ENCODE measurements at places on chromosomes 7 and 10. TPM values are rescaled to one million over a fixed set of nuclear protein-coding genes. Genes with fewer than 3 reads are reported as not detected.

CLRN3 gene
- 49.0 TPM for total RNA-seq

FFAR4 gene
- total RNA-seq, result 0.16 TPM

VPS26A gene
- 57.6 TPM for total RNA-seq

DNA sequence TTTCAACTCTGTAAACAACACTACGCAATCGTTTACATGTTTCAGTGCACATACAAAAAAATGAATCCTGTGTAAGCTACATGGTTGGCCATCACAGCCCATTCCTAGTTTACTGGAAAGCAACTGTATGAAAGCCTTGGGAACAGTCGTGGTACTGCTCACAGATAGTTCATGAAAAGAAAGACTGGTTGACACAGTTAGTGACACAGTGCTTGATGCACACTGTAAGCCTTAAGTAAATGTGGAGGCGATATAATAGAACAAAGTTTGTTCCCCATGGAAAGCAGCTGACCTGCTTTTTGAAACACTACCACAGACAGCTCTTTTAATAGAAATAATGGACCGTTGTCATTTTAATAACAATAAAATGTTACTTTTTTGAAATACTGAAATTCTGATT is 5.1 kb downstream of the CACNA2D1 start:
- no peak overlapping the region for H3K27ac ChIP-seq
- no peaks in the 10 kb centered on the region for H3K4me1 ChIP-seq
- peaks cover 18% of the 10 kb centered on the region for H3K27me3 ChIP-seq
- H3K36me3 ChIP-seq, result no peaks in the 10 kb centered on the region
- no peak for DNase-seq

GRCh38 chr7:134562136-134562535 is 13.2 kb downstream of the AKR1B15 start:
- DNase-seq, result no peak
- no peaks in the 10 kb centered on the region for H3K27me3 ChIP-seq
- no peaks in the 10 kb centered on the region for H3K36me3 ChIP-seq
- no peak overlapping the region for H3K4me3 ChIP-seq
- no peaks in the 10 kb centered on the region for H3K4me1 ChIP-seq

- no peaks in the 10 kb centered on the region for H3K27me3 ChIP-seq
- H3K4me1 ChIP-seq, result peaks cover 24% of the 10 kb centered on the region
- peak overlapping the region; percentile 26 for H3K27ac ChIP-seq
- no peak overlapping the region for H3K4me3 ChIP-seq
- peak; percentile 48 for DNase-seq
- no peaks in the 10 kb centered on the region for H3K36me3 ChIP-seq
Measured at GRCh38 chr10:22681783-22682183, 32.6 kb downstream of the PIP4K2A start.

DNA sequence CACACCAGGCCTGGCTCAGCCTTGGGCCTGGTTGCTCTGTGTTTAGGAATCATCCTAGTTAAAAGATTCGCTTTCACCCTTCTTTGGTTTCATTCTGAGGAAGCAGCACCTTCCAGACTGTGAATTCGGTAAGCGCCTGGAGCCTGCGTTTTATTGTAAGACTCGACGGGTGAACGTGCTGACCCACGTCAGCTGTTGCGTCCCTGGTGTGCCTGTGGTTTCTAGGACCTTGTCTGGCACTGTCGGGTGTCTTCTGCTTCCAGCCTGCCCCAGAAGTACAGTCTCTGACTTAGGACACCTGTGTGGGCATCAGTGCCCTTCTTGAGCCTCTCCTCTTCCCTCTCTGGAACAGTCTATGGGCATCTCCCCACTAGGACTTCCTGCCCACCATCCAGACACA is 26.3 kb downstream of the MKI67 start:
- no peak overlapping the region for H3K27ac ChIP-seq
- H3K4me1 ChIP-seq, result peaks cover 8% of the 10 kb centered on the region
- H3K36me3 ChIP-seq, result no peaks in the 10 kb centered on the region
- H3K4me3 ChIP-seq, result no peak overlapping the region
- no peak for DNase-seq

GRCh38 chr10:49504528-49504927 is 34.4 kb downstream of the ERCC6 start:
- H3K27me3 ChIP-seq, result no peaks in the 10 kb centered on the region
- H3K4me1 ChIP-seq, result no peaks in the 10 kb centered on the region
- DNase-seq, result no peak
- H3K4me3 ChIP-seq, result no peak overlapping the region
- no peaks in the 10 kb centered on the region for H3K36me3 ChIP-seq
- no peak overlapping the region for H3K27ac ChIP-seq

GALNT17 gene
- 4.3 TPM for total RNA-seq

- no peaks in the 10 kb centered on the region for H3K36me3 ChIP-seq
- no peak overlapping the region for H3K4me3 ChIP-seq
- peak overlapping the region; percentile 33 for H3K27ac ChIP-seq
- H3K27me3 ChIP-seq, result no peaks in the 10 kb centered on the region
- peaks cover 4% of the 10 kb centered on the region for H3K4me1 ChIP-seq
Measured at GRCh38 chr7:64793106-64793755, 997 bp upstream of the ZNF138 start.

RSPH10B gene
- total RNA-seq, result not detected

DNA sequence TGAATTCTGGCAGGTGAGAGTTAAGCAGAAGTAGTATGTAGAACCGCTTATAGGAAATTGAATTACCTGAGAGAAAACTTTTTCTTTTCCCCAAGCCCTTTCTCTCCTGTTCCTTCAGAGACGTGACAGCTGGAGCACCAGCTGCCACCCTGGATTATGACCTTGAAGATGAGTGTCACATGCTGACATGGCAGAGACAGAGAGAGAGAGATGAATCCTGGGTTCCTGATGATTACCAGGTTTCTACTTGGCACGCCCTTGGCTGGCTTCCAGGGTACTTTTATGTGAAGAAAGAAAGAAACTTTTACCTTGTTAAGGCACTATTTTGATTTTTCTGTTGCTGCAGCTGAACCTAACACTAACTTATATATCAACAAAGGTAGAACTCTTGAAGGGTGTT is 99.9 kb downstream of the GPR26 start:
- no peak overlapping the region for H3K27ac ChIP-seq
- no peak for DNase-seq
- no peak overlapping the region for H3K4me3 ChIP-seq

UPK3B gene
- total RNA-seq, result 16.8 TPM

- no peak overlapping the region for H3K27ac ChIP-seq
- no peaks in the 10 kb centered on the region for H3K36me3 ChIP-seq
- no peaks in the 10 kb centered on the region for H3K27me3 ChIP-seq
- H3K4me3 ChIP-seq, result no peak overlapping the region
- DNase-seq, result no peak
Measured at GRCh38 chr7:139635526-139636302, 112.2 kb downstream of the CLEC2L start.

DNA sequence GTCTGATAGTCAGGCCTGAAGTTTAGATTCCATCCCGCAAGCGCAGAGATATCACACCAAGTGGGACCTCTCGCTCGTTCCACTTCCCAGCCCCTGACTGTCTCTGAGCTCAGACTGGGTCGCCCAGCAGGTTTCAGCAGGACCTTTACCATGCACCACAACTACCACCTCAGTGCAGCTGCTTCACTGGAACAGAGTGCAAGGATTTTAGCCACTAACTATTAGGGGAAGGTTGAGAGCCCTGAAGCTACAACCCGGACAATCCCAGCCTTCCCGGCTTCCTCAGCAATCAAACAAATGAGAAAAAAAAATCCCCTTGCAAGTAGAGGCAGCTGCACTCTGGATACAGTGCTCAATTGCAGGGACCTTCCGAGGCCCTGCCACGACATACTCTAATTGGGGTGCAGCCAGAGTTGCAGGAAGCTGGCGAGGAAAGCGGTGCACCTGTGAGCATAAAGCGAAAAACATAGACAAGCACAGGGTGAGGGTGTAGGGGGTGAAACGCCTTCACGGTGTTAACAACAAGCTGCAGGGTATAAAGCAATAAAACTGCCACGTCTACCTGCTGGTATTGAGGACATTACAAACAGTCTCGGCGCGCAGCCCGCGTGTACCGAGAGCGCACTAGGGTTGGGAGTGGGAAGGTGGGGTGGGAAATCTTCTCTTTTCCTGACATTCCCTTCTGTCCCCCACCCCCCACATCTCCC is 2.6 kb upstream of the DLX6 start:
- H3K4me3 ChIP-seq, result no peak overlapping the region
- DNase-seq, result no peak
- no peaks in the 10 kb centered on the region for H3K36me3 ChIP-seq
- peaks cover 8% of the 10 kb centered on the region for H3K4me1 ChIP-seq

DNA sequence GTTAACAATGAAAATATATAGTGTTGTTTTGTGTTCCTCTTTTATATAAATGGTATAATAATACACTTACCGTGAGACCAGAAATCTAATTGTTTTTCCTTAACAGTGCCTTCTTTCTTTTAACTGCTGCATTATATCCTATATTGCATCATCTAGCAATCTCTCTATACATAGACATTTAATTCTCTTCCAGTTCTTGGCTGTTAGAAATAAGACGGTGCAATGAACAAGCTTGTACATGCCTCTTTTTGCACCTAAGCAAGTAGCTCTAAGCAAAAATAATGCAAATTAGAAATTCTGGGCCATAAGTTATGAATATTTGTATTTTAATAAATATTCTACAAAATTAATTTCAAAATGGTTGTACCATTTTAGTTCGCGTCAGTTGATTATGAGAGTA is 55.9 kb upstream of the AHR start:
- H3K27me3 ChIP-seq, result no peaks in the 10 kb centered on the region
- no peak overlapping the region for H3K4me3 ChIP-seq
- no peaks in the 10 kb centered on the region for H3K36me3 ChIP-seq
- no peak for DNase-seq

GRCh38 chr10:79413196-79413595 is 32.2 kb downstream of the ZCCHC24 start:
- DNase-seq, result no peak
- H3K27me3 ChIP-seq, result no peaks in the 10 kb centered on the region
- H3K4me1 ChIP-seq, result peaks cover 17% of the 10 kb centered on the region
- H3K36me3 ChIP-seq, result no peaks in the 10 kb centered on the region
- H3K4me3 ChIP-seq, result no peak overlapping the region

DNA sequence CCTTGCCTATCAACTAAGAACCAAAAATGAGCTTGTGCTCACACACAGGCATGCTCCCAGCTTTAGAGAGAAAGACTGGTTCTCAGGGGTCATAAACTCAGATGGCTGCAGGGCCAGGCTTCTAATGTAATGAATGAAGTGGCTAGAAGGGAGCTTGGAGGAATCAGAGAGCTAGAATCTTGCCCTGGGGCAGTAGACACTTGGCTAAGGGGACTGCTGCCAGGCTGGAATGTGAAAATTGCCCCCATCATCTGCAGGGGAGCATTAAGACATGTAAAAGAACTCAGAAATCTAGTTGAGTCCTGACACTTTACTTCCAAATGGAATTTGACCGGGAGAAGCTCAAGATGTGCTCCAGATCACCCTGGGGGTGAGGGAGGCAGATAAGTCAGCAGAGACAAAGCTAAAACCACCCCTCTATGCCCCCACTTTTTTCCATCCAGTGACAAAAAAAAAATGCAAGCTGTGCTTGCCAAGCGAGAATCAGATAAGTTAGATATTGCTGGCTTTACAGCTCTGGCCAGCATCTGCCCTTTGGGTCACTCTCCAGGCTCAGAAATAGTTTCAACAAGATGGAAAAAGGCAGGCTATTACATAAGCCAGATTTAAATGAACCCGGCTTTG is 2.3 kb upstream of the SLC16A9 start:
- no peaks in the 10 kb centered on the region for H3K36me3 ChIP-seq
- DNase-seq, result no peak
- peaks cover 45% of the 10 kb centered on the region for H3K27me3 ChIP-seq
- H3K4me1 ChIP-seq, result peaks cover 3% of the 10 kb centered on the region

ZNF804B gene
- total RNA-seq, result not detected

- no peaks in the 10 kb centered on the region for H3K36me3 ChIP-seq
- DNase-seq, result no peak
- H3K4me1 ChIP-seq, result no peaks in the 10 kb centered on the region
- H3K27ac ChIP-seq, result no peak overlapping the region
- no peak overlapping the region for H3K4me3 ChIP-seq
Measured at GRCh38 chr7:159091480-159092475, 52.9 kb downstream of the VIPR2 start.

GRCh38 chr7:69245646-69246045 is 352.6 kb upstream of the AUTS2 start:
- H3K27ac ChIP-seq, result no peak overlapping the region
- no peak overlapping the region for H3K4me3 ChIP-seq
- H3K36me3 ChIP-seq, result no peaks in the 10 kb centered on the region
- H3K4me1 ChIP-seq, result no peaks in the 10 kb centered on the region

GRCh38 chr10:58360412-58361004 is 24.7 kb upstream of the TFAM start:
- H3K4me1 ChIP-seq, result peaks cover 6% of the 10 kb centered on the region
- H3K27ac ChIP-seq, result no peak overlapping the region
- H3K27me3 ChIP-seq, result no peaks in the 10 kb centered on the region
- no peak for DNase-seq
- no peaks in the 10 kb centered on the region for H3K36me3 ChIP-seq

DNA sequence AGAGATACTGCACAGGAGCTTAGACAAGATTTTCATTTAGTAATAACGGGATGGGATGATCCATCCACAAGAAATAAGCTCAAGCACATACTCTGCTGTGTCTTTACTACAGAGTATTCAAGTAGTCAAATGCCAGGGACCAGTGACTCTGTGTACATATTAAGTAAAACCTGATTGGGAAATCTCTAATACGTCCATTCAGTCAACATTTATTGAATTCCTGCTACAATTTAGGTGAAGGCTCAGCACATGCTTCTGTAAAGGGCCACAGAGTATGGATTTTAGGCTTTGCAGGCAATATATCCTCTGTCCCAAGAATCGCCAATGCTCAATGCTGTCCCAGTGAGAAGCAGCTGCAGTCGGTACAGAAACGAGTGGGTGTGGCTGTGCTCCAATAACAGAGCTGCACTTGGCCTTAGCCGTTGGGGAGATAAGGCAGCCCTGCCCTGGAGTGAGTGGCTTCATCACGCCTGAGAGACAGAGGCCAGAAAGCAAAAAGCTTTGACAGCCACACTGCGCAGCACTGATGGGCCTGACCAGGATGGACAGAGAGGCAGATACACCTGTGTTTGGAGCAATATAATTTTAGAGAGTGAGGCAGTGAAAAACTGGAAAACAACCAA is 186.8 kb downstream of the PARD3 start:
- no peak overlapping the region for H3K27ac ChIP-seq
- H3K4me1 ChIP-seq, result peaks cover 15% of the 10 kb centered on the region
- no peaks in the 10 kb centered on the region for H3K27me3 ChIP-seq
- H3K4me3 ChIP-seq, result no peak overlapping the region

DNA sequence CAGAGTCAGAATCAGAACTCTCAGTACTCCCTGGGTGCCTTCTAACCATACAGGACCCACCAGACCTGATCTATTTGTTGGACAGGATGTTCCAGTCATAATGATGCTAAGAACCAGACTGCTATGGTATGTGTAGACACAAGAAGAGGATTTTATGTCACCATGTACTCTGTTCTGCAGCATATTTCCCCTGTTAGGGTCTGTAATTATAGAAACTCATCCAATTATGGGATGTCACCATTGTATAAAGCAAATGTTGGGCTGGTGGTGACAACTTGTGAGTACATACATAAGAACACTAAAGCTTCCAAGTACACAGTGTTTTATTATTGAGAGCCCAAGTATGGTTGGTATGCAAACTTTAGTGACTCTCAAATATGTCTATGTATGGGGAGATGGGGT is 67.1 kb upstream of the AGBL3 start:
- H3K27me3 ChIP-seq, result no peaks in the 10 kb centered on the region
- no peak overlapping the region for H3K4me3 ChIP-seq
- H3K36me3 ChIP-seq, result no peaks in the 10 kb centered on the region
- peaks cover 23% of the 10 kb centered on the region for H3K4me1 ChIP-seq

DCLRE1A gene
- total RNA-seq, result 7.5 TPM

Measured in hepatocyte (in vitro differentiated cells).